NCI-H2029 (cell line): ENCODE measurements at places on chromosomes 7 and 10.

DNA sequence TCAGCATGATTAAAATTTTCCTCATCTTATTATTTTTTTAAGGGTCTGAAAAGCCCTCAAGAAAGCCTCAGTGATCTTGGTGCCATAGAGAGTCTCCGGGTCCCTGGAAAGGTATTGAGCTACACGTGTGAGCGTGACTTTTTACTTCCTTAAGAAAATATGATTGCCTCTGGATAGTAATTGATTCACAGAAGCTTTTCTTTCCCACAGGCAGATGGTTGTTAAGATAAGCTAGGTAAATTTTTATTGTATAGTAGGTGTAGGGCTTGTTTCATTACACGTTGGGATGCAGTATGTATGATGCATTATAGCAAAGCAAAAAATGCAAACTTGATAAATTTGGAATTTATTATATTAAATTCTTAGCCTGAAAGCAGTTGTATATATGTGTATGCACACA, 7.7 kb downstream of the VPS50 start:
- DNase-seq = no peak

DNA sequence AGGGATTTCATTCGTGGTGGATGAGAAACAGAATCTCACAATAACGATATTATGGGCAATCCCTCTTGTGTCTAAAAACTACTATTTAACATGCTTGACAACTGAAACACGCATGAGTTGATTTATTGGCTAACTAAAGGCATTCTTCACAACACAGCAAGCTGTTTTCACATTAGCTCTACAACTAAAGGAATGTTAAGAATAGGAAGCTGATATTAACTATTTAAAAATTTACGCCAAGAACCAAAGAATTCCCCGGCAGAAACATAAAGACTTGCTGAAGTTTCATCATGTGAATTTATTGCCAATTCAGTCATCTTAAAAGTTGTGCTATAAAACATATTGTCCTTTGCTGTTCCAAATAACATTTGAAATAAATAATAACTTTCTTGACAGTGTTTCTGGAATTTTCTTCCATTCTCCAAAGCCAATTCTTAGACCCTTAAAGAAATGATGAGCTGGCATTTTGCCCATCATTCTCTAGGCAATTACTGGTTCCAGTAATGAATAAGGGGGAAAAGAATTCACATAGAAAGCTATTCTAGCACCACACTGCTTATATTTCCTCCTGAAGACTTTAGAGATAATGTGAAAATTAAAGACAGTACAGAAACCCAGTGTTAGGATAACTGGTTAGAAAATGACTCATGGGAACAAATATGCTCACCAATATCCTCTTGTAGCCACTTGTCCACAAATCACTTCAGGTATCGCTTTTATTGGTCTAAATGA, 233.1 kb downstream of the PARD3 start:
- no peak for DNase-seq

DNA sequence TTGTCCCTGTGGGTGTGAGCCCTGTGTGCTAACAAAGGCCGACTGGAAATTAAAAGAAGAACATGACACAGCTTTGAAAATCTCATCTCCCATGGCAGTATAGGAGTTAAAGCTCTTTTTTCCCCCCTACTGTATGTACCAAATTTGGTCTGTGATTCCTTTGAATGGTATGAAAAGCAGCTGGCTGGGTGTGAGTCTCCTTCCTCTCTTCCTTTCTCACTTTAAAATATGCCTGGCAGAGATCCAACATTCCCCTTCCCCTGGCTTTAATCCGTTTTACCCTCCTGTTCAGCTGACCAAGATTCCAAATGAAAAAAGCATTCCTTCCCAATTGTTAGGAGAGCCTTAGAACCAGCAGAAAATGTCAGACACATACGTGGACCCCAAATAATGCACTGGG, 225.0 kb upstream of the CELF2 start:
- no peak for DNase-seq

- DNase-seq = no peak
Observed at GRCh38 chr10:1102831-1103230, 46.6 kb downstream of the WDR37 start.

DNA sequence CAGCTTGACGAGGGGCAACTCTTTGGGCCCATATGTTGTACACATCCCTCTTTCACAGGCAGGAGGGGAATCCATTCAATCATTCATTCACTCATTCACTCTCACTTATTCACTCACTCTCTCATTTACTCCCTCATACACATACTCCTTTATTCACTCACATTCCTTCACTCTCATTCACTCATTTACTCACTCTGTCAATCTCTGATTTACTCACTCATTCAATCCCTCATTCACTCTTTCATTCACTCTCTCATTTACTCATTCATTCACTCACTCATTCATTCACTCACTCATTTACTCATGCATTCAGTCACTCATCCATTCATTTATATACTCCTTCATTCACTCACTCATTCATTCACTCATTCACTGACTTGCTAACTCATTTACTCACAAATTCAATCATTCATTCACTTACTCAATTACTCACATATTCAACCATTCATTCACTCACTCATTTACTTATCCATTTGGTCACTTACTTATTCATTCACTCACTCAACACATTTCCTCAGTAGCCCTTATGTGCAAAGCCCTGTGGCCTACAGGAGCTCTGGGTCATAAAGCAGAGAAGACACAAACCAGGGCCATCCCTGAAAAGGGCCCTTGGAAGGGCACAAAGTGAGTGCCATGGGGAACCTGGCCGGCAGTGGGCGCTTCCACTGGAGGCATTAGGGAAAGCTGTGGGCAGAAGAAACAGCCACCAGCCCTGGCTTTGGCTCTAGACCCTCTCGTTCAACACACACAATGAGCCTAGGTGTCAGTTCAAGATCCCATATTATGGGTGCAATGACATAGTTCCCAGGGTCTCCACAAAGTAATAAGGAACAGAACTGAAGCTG, 26.0 kb downstream of the HIP1 start:
- DNase-seq = no peak

DNA sequence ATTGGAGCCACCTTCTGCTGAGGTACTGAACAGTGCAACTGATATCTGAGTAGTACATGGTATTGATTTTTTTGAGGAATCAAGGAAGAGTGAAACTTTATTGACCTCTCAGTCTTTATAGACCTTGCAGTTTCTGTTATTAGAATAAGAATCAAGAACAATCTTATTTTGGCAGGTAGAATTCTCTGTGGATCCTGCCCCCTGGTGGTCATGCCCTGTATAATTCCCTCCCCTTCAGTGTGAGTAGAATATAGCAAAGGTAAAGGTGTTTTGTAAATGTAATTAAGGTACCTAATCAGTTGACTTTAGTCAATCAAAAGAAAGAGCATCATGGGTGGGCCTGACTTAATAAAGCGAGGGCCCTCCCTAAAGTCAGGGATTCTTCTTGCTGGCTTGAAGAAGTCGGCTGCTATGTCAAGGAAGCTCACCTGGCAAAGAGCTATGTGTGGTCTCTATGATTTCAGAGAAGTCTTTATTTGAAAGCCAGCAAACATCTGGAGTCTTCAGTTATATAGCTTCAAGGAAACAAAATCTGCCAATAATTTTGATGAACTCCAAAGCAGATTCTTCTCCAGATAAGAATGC, 142.8 kb downstream of the LSM5 start:
- DNase-seq = peak; percentile 3

GRCh38 chr10:46255801-46256747, 30.7 kb upstream of the ANTXRL start:
- no peak for DNase-seq

DNA sequence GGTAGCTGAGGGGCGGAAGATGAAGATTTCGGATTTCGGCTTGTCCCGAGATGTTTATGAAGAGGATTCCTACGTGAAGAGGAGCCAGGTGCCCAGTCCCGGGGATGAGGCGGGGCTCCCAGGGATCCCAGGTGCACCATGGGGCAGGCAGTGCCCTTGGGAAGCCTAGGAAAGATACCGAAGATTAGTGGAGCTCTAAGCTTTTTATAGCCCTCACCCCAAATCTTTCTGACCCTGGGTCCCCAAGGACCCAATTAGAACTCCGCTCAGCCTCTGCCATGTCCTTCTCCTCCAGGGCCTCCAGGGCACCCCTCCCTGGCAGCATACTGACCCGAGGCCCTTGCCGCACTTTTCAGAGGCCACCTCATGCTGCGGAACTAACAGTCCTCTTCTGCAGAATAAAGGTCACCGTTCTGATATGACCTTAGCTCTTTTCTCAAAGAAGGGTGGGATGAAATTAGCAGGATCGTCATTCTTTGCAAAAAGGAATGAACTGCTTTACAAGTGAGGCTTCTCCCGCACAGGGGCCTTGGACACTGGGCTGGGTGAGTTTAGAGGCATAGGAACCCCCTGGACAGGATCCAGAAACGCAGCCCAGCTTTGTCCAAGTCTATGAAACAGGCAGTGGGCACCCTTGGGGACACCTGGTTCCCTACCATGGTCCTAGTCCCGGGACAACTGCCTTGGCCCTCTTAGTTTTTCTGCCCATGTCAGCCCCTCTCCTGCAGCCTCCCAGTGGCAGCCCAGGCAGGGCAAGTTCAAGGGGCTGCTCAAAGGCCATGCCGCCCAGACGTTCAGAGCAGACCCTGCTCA, 17.9 kb upstream of the CSGALNACT2 start:
- DNase-seq = no peak

DNA sequence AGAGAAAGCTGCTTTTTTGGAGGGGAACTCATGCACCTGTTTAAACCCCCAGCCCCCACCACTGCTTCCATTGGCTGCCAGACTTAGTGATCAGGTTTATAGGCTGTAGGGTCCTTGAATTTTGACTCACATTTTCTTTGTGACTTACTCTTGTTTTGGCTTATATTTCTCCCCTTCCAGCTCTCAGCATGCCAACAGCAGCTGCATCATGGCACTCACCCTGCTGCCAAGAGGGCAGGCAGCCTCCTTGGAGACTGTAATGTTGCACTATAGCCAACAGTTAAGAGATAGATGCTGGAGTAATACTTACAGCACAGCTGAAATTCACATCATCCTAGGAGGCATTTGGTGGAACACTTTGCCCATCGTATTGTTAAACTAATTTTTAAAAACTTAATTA, 98.0 kb upstream of the GLCCI1 start:
- no peak for DNase-seq

- no peak for DNase-seq
Observed at GRCh38 chr10:127085957-127086356, 110.4 kb downstream of the INSYN2A start.

DNA sequence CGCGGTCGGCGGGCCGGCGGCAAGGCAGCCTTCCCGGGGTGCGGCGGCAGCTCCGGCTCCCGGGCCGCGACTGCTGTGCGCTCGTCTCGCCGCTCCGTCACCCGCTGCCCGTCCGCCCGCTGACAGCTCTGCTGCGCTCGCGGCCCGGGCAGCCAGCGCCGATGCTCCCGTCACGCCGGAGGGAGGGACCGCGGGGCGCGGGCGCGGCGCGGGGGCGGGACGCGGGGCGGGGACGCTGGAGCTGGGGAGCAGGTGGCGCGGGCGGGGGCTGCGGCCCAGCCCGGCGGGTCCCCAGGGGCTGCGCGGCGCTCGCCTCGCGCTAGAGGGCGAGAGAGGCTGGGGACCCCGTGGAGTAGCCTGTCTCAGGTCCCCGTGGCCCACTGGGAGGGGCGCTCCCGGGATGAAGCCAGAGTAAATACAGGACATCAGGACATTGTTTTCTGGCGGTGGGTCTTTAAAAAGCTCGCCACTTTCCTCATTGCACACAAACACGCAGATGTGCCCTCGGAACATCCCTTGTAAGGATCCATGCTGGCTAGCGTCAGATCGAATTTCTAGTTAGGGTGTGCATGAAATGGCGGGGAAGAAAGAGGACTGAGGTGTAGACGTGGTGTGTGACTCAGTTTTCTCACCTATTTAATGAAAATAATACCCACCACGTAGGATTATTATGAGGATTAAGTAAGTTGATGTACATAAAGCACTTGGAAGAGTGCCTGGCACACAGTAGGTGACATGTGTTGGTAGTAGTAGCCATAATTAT, at the start of gene ELAPOR2:
ELAPOR2 (minus strand) TSS at position 130 of the 763 bp plus-strand sequence. CDS start 141 bp downstream, outside the sequence.
- peak; percentile 70 for DNase-seq

GRCh38 chr7:3879355-3880075, 578.5 kb downstream of the SDK1 start:
- peak; percentile 51 for DNase-seq

DNA sequence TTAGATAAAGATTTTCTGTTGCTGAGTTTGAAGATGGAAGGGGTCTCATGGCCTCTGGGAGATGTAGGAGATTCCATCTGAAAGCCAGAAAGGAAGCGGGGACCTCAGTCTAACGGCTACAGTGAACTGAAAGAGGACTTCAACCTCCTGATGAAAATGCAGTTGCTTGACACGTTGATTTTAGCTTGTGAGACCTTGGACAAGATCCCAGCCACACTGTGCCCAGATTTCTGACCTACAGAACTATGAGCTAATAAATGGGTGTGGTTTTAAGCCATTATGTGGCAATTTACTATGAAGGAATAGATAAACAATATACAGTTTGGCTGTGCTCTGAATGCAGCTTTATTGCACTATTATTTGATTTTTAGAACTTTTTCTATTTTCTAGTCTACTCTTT, 342.3 kb upstream of the SEMA3D start:
- DNase-seq = no peak

GRCh38 chr10:11473128-11473760, 138.2 kb downstream of the USP6NL start:
- DNase-seq = no peak

GRCh38 chr10:4833286-4833685, 7.3 kb downstream of the AKR1E2 start:
- no peak for DNase-seq

DNA sequence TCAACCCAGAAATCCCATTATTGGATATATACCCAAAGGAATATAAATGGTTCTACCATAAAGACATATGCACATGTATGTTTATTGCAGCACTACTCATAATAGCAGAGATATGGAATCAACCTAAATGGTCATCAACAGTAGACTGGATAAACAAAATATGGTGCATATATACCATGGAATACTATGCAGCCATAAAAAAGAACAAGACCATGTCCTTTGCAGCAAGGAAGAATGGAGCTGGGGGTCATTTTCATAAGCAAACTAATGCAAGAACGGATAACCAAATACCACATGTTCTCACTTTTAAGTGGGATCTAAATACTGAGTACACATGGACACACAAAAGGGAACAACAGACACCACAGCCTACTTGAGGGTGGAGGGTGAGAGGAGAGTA, 2.2 kb upstream of the AFAP1L2 start:
- DNase-seq = no peak

DNA sequence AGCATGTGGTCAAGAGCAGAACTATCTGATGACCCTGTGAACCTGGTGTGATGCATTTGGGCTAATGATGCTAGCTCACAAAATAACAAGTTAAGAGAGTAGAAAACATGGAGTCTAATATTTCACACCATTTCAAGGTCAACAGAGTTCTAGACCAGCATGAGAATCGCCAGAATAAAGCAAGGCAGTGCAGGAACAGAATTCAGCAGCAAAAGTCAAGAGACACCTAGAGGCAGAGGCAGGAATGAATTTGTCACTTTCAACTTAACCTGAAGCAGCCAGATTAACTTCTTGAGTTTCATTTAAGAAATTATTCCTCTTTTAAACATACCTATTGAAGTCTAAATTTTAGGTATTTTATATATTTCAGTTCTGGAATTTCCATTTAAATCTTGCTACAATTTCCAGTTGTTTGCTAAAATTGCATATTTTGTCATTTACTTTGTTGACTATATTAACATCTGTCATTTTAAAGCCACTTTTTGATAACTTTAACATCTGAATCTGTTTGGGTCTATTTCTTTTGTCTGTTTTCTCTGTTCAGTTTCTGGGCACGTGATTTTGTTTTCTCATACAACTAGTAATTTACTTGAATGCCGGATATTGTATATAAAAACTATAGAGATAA, 44.2 kb upstream of the PRSS58 start:
- no peak for DNase-seq

- DNase-seq = no peak
Observed at GRCh38 chr7:157469181-157470016, 132.6 kb downstream of the DNAJB6 start.

- DNase-seq = no peak
Observed at GRCh38 chr10:24821986-24822385, 98.3 kb upstream of the ARHGAP21 start.

GRCh38 chr10:101780187-101780817, 2.9 kb downstream of the NPM3 start:
- no peak for DNase-seq
